Stimulated activated CD4-positive, alpha-beta T cell treated with anti-CD3 and anti-CD28 coated beads, Interleukin-1b, Interleukin-23, amount 100 ng/mL, for 1 hour (primary cell): ENCODE measurements at places on chromosomes 2 and 18.
A peak's percentile ranks its signal among the peaks of the same experiment; 100 is the strongest.

- DNase-seq, result no peak
Measured at GRCh38 chr2:54676656-54677055, 46.8 kb upstream of the EML6 start.

DNA sequence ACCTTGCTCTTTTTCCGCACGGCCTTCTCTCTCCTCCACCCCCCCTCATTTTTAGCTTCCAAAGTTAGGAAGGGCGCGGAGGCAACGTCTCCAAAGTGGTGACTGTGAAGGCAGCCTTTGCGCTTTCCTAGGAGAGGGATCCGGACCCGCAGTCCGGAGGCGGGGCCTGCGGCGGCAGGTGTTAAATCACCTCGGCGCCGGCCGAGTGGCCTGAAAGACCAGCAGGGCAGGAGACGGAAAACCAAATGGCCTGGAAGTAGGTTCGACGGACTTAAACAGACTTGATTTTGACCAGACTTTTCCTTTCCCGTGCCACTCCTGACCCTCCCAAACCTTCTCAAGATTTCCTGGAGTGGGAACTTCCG is 615 bp downstream of the GORASP2 start:
- DNase-seq, result peak; percentile 12

DNA sequence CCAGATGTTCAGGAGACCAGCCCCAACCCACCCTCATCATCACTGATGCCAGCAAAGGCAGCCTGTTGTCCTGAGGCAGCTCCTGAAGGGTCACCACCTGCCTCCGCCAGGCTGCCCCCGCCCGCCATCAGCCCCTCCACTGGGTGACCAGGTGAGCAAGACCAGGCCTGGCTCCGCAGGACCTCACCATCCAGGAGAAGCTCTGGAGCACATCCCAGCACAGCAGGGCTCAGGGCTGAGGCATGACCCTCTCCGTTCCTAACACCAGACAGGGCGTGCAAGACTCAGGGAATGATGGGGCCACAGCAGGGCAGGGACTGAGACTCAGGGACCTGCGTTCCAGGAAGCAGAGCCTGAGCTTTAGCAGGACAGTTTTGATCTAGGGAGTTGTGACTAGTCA is 218.8 kb upstream of the RAB6C start:
- DNase-seq, result no peak

DNA sequence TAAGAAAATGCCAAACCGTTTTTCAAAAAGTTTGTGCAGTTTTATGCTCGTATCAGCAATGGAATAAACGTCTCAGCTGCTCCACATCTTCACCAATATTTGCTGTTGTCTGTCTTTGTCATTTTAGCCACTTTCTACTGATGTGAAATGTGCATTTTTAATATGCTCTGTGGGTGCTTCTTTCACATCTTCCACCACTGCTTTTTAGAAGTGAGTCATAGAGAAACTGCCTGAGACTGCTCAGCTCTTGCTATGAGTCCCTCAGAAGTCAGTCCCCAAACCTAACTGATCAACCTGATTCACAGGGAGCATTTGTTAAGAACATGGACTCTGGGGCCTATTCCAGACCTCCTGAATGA is 41.0 kb upstream of the EPC2 start:
- no peak for DNase-seq

GRCh38 chr2:215435280-215435869 is 493 bp downstream of the FN1 start:
- no peak for DNase-seq

DNA sequence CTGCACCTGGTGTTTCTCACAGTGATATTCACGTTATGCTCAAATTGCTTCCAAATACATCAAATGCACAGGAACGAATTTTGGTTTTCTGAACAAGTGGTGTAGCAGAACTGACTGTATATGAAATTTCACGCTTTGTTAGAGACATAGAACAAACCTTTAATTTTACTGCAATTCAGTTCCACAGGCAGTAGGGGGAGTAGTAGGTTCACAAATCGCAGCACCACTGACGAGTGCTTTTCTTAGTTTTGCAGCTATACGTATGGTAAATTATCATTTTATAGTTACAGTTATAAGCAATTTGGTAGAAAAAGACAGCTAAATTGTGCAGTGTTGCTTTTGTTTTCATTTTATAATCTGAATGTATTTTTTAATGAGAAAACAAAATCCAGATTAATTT is 113.3 kb downstream of the KIAA1328 start:
- no peak for DNase-seq

DNA sequence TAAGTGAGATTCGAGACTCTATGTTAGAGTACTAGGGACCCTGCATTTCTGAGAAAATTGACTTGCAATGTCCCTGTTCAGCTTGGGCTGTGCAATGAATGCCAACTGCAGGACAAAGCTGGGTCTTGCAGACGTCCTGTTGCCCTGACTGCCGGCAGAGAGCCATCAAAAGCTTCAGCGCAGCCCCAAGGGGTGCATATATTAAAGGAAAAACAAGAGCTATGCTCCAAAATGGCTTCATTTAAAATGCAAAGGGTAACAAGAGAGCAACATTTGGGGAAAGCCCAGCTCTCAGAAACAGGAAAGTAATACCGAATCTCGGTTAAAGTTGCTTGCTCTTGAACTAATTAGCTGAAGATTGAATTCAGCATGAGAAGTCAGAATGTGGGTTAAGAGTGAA is 110.9 kb upstream of the PNPT1 start:
- no peak for DNase-seq
